ENCODE measurements at places on chromosomes 3 and 15.

- DNase-seq = no peak
These were observed 411.5 kb downstream of the RAP2B start for GRCh38 chr3:153573481-153573880.

- DNase-seq = no peak
These were observed 722 bp downstream of the CACNA1D start for GRCh38 chr3:53495146-53495519.

GRCh38 chr3:19488939-19489338 lies 340.6 kb downstream of the KCNH8 start:
- no peak for DNase-seq

DNA sequence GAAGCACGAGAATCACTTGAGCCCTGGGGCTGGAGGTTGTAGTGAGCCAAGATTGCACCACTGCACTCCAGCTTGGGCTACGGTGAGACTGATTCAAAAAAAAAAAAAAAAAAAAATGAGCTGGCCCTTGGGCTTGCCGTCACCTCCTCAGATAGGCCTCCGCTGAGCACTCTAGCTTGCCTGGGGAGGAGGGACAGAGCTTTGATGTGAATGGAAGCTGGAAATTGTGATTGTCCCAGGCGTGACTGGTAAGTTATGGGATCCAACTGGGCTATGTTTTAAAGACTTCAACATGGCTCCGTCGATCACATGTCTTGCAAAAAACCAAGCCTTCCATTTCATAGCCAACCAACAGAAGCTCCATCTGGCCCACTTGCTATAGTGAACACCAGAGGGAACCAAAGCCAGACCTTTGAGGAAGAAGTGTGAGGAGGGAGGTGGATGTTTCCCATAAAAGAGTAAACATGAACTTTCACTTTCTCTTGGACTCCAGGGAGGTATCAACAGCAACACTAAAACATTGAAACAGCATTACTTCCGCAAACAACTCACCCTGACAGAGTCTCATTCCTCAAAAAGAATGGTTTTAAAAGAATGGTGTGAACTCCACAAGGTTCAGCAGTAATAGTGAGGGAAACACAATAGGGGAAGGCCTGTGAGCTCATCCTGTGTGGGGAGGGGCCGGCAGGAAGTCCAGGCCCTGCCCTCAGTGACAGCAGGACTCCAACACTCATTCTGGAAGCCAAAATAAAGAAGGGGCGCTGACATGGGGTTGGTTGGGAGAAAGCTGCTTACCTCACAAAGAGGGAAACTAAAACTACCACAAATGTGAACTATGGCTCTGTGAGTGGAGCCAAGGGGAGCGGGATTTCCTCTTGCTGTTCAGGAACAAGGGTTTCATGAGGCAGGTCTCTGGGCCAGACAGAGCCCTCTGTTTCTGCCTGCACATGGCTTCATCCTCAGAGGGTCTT lies 59.2 kb upstream of the IL12A start:
- DNase-seq = peak; percentile 89

Data from ELR (cell line).